Left lung (tissue), 14 donors: ENCODE measurements at places on chromosomes 7 and 10. TPM values are rescaled to one million over a fixed set of nuclear protein-coding genes. Genes with fewer than 3 reads are reported as not detected.

The ITIH2 gene
- total RNA-seq = 0.55 TPM

The PLEKHS1 gene
- total RNA-seq = 4.7 TPM

The MEIG1 gene
- not detected for total RNA-seq

The DENND10 gene
- total RNA-seq = 37.4 TPM

The OLAH gene
- 0.55 TPM for total RNA-seq

The NUDT13 gene
- total RNA-seq = 1.4 TPM

The DGKI gene
- 1.4 TPM for total RNA-seq
